HFF-Myc (cell line): ENCODE measurements at places on chromosomes 1 and 21.

DNA sequence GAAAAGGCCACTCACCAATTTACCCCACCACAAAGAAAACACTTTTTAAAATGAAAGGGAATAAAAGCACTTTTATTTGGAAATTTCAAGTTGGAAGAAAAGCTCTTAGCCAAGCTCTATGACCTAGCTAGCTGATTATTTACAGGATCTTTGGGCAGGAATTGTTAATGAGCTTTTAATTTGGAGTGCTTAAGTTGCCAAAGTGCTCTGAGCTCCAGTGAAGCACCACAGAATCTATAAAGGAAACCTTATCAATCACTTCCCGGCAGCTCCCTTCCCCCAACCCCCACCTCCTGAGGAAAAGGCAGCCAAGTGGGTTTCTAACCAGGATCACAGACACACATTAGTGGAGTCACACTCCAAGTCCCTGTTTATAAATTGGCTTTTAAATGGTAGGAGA, 1.5 kb downstream of the ERI3 start:
- no peak for DNase-seq

DNA sequence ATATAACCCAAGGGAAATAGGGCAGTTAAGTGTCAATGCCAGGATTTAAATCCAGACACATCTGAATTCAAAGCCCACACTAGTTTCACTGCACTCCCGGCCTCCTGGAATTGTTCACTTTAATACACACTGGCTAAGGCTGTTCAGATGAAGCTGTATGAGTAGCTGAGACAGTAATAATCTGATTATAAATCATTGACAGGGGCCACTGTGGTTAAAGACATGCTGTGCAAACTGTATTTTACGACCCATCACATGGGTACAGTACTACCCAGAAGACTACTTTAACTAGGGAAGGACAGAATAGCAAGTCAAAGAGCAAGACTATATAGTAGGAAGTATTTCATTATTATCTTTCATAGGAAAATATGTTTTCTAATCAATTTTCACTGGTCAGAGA, 16.1 kb upstream of the NTNG1 start:
- DNase-seq, result no peak

GRCh38 chr1:53532377-53532776, 73.2 kb downstream of the DMRTB1 start:
- DNase-seq, result no peak

DNA sequence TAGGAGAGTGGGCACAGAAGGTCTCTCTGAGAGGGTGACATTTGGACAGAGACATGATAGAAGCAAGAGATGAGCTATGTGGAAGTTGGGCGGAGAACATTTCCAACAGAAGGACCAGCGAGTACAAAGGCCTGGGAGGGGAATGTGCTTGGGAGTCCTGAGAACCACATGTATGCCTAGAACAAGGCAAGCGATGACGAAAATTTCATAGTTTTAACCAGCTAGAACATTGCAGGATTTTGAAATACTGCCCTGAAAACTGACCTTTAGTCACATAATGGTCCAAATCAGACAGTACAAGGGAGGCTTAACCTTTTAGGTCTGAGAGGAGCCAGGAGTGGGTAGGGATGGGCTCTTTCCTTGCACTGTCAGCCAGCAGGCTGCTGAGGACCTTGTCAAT, 68.0 kb downstream of the MRPS6 start:
- DNase-seq, result no peak

GRCh38 chr1:20389571-20389970, 96.4 kb downstream of the CAMK2N1 start:
- no peak for DNase-seq

DNA sequence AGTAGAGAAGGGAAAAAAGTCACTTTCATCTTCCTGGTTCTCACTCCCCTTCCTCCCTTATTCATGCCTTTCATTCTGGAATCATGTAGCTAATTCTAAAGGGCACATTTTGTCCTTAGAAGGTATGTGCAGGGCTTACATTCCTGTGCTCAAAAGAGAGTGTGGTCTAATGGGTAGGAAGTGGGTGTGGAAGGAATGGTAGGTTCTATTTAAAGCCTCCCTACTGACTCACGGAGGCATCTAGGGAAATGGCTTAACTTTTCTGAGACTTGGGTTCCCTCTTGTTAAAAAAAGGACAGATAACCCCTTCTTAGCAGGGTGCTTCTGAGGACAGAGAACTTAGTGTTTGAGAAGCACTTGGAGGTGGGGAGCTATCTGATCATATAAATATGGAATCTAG, 249.3 kb upstream of the DUSP10 start:
- DNase-seq, result no peak

- DNase-seq, result no peak
Observed at GRCh38 chr1:44407430-44408211, 2.6 kb downstream of the RNF220 start.
